ENCODE measurements at places on chromosomes 12 and 14.

DNA sequence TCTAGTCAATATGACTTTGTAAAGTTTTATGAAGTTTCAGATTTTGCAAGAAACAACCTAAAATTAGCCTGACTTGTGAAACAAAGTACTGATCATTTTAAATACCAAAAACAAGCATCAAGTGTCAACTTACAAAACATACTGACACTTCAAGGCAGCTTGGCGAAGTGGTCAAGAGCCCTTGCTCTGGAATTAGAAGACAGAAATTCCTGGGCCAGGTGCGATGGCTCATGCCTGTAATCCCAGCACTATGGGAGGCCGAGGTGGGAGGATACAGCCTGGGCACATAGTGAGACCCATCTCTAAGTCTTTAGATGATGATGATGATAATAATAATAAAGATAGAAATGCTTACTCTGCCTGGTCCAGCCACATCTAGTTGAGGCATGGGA lies 45.4 kb upstream of the NR2C1 start:
- no peak for DNase-seq

- DNase-seq = no peak
Observed at GRCh38 chr14:102495491-102496330, 13.9 kb downstream of the ANKRD9 start.

- DNase-seq = no peak
Observed at GRCh38 chr12:58481811-58482210, 438.5 kb downstream of the LRIG3 start.

GRCh38 chr12:27924350-27925135 lies 48.0 kb downstream of the PTHLH start:
- DNase-seq = no peak

DNA sequence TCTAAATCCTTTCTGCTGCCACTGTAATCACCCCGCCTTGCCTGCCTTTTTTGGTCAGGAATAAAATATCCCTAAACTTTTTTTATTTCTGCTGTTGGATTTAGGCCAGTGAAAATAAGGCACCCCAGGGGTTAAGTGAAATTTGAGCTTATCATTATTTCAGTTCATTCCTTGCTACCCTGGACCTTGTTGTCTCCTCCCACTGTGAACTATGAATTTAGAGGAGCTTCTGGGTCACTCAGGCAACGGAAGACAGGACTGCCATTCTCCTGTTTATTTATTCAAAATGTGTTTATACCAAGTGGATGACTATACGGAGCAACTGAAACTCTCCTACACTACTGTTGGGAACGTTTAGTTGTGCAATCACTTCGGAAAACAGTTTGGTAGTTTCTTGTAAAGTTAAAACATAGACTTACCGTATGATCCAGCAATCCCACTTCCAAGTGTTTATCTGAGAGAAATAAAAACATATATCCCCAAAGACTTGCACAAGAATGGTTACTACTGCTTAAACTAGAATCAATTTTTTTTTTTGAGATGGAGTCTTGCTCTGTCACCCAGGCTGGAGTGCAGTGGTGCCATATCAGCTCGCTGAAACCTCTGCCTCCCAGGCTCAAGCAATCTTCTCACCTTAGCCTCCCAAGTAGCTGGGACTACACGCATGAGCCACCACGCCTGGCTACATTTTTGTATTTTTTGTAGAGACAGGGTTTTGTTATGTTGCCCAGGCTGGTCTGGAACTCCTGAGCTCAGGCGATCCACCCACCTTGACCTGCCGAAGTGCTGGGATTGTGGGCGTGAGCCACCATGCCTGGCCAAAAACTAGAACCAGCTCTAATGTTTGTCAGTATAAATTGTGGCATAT lies 2.3 kb upstream of the TRAFD1 start:
- DNase-seq = no peak

- DNase-seq = no peak
Observed at GRCh38 chr14:41072776-41073175, 533.9 kb upstream of the LRFN5 start.
